ENCODE measurements at places on chromosomes 1 and 21.

DNA sequence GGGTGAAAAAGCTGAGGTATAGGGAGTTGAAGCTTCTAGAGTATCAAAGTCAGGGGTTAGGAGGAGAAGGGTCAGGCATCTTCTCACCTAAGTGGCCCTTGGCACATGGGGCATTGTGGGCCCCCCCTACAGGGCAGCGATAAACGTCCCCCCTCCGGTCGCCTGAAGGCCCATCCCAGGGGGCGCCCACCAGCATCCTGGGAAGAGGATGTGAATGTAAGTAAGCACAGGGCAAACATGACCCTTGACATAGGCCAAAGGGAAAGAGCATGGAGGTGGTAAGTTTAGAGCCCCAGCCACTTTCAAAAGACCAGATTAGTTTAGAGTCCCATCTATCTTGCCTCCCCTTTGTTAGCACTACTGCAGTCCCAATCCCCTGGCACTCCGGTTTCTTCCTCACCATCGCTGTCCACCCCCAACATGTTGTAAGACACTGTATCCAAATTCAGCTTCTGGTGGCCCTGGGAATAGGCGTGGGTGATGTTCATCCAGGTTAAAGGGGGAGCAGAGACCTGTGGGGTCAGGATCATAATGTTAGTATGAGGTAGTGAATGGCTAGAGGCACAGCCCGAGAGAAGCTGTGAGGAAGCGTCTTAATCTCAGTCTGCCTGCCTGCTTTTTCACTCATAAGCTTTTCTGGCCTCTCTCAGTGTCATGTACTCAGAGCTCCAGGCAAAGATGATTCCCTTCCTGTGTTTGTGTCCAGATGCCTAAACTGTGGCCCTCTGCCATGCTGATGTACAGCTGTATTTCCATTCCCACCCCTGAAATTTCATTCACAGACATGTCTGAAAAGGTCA, 2.7 kb downstream of the ITGA10 start:
- no peak for DNase-seq

DNA sequence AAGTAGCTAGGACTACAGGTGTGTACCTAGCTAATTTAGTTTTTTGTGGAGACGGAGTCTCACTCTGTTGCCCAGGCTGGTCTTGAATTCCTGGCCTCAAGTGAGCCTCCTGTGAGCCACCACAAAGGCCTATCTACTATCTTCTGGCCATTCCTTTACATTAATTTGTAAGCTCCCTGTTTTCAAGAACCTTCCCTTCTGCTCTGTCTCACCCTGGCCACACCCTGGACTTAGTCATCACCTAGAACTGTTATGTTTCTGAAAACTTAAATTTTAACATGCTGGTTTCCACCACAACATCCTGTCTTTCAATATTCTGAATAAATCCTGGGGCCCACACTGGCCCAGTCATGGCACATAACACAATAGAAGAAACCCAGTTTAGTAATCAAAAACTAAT, 4.9 kb upstream of the B4GALT3 start:
- peak; percentile 48 for DNase-seq

DNA sequence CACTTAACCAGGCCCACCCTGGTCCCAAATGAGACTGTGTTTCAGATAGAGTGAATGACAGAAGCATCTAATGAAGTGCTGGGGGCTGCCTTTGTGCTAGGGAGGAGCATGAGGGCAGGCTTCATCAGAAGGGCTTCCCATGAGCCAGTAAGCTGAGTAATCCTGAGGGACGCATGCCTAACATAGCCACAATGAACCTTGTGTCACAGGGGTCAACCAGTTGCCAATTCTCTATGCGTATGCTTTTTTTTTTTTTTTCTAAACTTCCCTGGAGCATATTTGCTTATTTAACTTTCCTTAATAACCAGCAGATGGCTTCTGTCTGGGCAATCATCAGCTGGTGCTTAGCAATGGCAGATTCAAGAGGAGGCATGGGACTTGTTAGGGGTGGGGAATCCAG, 25.5 kb upstream of the CYP2J2 start:
- DNase-seq: no peak

DNA sequence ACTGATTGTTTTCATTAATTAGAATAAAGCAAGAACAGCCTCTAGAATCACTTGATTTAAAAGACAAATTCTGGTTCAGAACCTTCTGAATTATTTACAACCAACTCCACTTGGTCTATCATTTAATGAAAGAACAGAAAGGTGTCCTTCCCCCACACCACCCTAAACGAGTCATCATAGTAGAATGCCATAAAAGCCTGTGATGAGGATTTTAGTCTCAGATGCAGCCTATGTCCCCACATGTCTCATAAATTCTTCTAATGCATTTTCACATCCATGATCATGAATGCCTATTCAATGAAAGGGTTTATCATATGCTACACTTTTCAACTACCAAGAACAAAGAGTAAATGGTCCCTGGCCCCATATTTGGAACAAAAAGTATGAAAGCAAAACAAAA, 508.1 kb downstream of the DPYD start:
- DNase-seq: no peak

- no peak for DNase-seq
Measured at GRCh38 chr1:179794669-179795068, 51.6 kb downstream of the FAM163A start.

GRCh38 chr1:26581287-26581651, 51.7 kb downstream of the RPS6KA1 start:
- DNase-seq: no peak

DNA sequence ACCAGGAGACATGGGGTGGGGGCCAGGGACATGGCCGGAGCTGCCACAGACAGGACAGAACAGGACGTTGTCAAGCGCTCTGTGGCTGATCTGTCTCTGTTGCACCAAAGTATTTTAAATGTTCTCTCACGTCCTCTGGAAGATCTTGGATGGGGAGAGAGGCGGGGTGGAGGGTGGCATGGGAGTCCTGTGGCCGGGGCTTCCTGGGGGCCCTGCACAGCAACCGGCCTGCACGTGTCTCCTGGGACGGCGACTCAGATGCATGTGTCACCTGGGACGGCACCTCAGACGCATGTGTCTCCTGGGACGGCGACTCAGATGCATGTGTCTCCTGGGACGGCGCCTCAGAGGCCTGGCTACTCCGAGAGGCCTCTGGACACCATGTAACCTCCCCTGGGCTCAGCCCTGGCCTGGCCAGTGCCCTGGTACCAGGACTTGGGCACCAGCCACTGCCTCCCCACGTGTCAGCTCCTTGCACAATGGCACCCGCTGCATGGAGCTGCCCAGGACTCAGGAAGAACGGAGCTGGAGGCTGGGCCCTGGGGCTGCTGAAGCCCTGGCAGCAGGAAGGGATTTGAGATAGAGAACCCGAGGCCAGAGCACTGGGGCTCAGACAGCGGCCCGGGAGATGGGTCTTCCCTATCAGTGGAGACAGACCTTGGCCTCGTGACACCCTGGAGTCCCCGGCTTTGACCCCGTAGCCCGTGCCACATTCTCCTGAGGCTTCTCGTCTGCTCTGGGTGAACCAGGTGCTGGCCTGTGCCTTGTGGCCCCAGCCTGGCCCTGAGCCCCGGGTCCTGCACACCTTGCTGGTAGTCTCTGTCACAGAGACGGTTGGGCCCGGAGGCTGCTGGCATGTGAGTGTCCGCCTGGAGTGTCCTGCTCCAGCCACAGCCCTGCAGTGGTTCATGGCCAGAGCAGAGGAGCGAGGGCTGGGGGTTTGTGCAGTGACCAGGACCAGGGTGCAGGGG, 14.7 kb upstream of the SLC19A1 start:
- DNase-seq: no peak

GRCh38 chr1:17948594-17948993, 159.0 kb upstream of the IGSF21 start:
- no peak for DNase-seq

DNA sequence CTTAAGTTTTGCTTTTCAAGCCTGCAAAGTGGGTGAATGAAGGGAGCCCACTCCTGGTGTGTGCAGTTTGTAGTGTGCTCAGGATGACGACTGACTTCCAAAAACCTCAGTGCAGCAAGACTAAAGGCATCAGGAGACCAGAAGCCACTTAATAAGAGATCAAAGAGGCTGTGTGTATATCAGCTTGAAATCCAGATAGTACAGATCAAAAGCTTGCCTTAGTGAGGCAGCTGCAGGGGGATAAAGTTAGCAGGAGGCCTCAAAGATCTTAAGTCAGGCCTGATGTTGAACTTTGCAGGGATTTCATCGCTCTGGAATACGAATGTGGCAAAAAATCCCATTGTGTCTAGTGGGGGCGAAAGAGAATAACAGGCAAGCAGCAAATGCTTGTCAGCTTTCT, 99.8 kb downstream of the PATJ start:
- no peak for DNase-seq

DNA sequence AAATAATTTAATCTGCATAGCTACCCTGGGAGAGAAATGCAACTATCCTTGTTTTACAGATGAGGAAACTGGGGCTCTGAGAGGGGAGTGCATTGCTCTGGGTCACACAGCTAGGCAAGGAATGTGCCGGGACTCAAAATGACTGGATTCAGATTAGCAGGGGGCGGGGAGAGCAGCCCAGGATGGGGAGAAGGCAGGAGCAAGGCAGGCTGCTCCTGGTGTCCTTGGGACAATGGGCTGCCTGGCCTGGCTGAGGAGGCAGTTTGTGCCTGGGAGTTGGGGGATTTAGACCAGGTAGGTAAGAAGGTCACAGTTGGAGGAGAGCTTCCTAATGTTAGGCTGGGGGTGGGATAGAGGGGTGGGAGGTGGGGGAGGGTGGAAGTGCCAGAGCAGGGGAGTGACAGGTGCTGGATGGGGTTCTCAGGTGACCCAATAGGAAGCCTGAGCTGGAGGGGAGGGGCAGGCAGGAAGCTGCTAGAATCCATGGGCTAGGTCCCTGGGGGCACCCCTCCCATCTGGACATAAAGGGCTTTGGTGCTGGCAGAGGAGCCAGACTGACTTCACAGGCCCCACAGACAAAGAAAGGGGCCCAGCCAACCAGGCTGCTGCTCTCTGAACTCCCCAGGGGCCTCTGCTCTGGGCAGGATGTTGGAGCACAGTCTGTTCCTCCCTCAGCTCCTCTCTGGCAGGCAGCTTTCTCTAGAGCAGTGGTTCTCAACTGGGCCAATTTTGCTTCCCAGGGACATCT, 29.0 kb downstream of the TRIM62 start:
- DNase-seq: no peak

DNA sequence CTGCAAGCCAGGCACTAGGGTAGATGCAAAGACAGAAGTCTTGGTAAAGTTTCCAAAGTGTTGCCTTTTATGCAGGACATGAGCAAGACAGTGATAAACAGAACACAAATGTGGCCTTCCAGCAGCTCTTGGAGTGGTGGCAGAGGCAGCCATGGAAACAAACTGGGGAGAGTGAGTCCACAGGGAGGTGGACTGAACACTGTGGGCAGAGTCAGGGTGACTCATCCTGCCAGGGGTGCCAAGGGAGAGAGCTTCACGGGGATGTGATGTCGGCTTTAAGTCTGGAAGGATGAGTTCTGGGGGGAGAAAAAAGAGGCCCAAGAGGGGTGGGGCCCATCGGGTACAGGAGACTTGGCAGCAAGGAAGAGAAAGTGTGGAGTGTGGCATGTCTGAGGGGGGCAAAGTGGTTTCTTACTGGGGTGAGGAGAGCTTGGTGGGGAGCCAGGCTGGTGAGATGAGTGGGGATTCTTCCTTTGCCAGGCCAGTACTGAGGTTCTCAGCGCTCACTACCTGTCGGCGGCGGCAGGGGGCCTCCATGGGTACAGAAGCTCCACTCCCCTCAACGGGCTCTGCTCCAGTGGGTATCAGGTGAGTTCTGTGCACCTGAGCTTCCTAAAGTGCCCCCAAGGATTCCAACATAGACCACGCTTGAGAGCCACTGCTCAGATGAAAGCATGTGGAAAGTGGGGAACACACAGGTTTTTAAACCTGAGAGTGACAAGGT, 41.8 kb downstream of the KIAA0040 start:
- DNase-seq: no peak

DNA sequence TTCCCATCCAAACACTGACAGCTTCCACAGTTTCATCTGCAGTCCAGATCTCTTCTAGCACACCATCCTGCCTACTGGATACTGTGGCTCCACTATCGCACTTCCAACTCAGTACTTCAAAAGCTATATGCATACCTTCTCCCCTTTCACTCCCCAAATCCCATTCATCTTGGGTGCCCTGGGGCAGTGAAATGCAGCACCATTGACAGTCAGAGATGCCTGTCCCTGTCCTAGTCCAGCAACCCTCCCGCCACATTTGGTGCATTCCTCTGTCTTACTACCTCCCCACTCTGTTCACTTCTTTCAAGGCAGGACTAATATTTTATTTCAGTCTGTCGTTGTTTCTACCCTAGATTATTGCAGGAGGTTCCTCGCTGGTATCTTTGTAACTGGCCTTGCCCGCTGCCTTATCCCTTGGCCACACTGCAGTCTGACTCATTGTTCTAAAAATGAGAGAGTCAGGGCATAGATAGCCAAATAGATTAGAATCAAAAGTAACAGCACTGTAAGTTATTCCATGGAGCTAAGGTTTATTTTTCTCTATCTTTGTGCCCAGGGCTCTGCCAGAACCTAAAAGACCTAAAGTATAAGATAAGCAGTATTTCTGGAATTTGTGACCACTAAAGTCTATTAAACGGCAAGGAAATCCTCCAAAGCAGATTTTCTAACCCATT, 96.7 kb downstream of the ESRRG start:
- no peak for DNase-seq

DNA sequence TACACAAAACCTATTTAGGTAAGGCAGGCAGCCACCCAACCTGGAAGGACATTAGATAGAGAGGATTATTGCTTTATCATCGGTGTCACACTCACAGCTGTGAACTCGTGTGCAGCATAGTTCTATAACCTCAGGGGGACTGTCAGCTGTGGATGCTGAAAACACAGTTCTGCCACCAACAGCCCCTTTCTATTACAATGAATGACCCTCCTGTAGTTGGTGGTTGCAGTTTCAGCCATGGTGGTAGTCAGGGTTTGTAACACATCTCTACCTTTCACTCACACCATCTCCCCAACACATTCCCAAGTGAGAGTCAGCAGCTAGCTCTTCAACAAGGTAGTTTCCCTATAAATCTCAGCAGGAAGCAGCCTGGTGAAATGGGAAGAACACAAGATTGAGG, 136.8 kb downstream of the ZC3H11B start:
- DNase-seq: peak; percentile 10

DNA sequence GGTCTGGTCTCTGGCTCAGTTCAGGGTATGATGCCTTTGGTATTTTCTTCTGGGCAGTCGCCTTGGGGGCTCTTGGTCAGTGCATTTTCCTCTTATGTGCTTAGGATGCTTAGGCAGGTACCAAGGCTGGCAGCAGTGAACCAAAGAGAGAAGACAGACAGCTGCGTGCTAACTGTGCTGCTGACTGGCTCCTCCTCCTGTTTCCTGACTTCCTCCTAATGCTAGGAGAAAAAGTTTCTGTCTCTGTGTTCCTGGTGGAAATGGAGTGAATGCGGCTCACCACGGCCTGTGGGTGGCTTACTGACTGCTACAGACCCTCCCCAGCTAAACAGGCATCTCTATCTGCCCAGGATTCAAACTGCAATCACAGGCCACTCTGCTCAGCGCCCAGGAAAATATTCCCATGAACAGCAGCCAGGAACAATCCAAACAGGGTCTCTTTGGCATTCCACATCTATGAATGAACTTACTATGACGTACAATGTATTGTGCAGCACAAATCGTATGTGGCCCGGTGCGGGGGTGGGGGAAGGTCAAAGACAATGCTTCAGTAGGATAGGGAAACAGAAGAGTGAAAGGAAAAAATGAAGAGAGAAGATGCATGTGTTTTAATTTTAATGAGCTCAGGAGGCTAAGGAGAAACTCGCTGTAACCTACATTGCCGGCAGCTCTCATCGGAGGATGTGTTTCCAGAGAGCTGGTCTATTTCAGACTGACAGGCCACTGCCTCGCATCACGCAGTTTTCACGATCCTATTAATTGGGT, 2.8 kb downstream of the ABCG1 start:
- no peak for DNase-seq

- no peak for DNase-seq
Measured at GRCh38 chr21:42665026-42665425, 11.6 kb downstream of the PDE9A start.

GRCh38 chr1:60600532-60600931, 481.8 kb upstream of the NFIA start:
- DNase-seq: no peak
